ENCODE measurements at places on chromosomes 2 and 18.

DNA sequence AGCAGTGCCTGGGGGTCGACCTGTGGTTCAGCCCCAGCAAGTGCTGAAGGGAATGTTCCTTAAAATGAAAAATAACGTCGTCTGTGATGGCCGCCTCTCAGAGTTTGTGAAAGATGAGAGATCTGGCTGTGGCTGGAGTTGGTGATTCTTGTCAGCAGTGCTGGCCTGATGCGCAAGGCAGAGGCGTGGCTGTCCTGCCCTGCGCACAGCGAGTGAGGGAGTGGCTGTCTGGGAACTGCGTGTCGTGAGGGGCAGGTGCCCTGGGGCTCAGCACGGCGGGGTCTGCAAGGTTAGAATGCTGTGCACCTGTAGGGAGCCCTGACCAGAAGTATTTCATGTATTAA, 8.8 kb downstream of the NFATC1 start:
- DNase-seq, result no peak

DNA sequence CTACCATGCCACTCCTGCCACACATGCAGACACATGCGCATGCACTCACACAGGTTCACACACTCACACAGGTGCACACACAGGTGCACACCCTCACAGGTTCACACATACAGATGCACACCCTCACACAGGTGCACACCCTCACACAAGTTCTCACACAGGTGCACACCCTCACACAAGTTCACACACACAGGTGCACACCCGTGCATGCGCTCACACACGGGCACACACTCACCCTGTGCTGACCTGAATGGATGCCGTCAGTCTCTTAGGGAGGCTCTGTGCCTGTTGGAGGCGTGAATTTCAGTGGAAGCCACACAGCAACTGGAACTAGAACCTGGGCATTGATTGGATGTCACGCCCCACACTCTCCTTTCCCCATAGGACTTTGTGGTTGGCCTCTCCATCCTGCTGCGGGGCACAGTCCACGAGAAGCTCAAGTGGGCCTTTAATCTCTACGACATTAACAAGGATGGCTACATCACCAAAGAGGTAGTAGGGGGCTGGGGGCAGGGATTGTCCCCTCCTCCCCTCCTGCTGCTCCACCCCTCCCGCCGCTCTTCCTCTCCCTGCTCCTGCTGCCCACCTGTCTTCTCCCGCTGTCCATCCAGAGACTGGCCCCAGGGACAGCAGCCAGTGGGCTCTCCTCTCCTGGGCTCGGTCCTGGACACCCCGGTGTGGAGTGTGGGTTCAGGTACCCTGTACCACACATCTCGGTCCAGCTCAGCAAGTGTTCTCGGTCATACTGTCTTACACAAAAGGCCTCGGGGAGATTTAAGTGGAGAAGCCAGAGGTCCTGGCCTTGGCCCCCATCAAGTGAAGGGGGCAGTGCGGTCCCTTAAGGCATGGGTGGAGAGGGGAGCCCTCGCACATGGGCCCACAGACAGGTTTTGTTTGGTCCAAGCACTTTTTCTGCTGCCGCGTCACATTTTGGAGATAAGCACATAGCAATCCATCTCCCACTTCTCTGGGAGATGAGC, 21.0 kb upstream of the FAHD2A start:
- DNase-seq, result no peak

DNA sequence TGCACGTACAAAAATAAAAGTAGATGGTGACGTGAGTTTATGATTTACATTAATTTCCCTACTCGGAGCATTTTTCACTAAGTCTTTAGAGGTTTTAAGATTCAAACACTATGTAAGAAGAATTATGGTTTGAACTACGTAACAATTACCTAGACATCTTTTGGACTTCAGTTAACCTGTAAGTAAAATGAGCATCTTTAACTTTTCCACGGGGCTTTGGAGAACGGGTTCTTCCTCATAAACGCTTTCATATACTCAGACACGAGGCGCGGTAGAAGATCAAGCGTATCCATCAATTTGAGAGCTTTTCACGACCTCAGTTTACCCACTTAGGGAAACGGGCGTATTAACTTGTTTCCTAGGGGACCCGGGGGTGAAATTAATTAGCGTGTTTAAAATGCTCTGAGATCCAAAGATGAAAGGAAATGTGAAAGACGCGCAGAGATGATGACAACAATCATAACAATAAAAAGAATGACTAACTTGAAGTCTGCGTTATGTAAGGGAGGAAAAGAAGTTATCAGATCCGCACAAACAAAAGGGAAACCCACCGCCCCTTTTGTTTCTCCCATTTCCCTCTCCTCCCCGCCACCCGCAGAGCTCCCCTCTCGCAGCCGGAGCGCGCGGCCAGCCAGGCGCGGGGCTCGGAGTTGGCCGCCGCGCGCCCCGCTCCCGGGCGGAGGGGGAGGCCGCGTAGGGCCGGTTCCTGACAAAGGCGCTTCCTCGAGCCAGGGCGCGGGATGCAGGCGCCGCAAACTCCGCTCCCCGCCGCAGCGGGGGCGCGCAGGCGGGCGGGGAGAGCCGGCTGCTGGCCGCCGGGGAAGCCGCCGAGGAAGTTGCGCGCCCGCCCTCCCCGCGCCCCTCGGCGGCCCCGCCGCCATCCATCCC, 807 bp downstream of the PELI1 start:
- no peak for DNase-seq

DNA sequence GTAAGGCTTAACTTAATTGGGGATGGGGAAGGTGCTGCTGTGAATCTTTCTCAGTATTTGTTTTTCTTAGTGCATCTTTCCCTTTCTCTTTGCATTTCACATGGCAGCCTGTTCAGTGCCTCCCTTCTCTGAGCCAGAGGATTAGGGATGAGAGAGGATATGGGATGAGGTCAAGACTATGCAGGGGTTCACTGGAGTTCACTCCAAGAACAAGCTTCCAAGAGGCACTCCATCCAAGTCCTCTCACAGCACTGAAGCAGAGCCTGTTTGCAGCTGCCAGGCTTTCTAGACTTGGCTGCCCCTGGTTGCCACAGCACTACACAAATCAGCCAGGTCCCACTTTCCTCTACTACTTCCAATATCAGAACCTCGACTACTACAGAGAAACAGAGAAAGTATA, 80.3 kb upstream of the GYPC start:
- DNase-seq, result no peak

- no peak for DNase-seq
Measured at GRCh38 chr18:61196750-61197149, 136.5 kb upstream of the CDH20 start.

- DNase-seq, result no peak
Measured at GRCh38 chr2:44964752-44965236, 23.3 kb downstream of the SIX3 start.

Data from hypothalamus (tissue), 51 donors.